ENCODE measurements at places on chromosomes 1 and 21. TPM values are rescaled to one million over a fixed set of nuclear protein-coding genes. Genes with fewer than 3 reads are reported as not detected.

Gene MYOG
- total RNA-seq = not detected

Gene RAP1GAP
- total RNA-seq = 0.50 TPM

Gene BATF3
- total RNA-seq = 147 TPM

Gene SEMA4A
- 23.0 TPM for total RNA-seq

Gene NHLH1
- 0.48 TPM for total RNA-seq

Gene ADAMTSL4
- 0.31 TPM for total RNA-seq

DNA sequence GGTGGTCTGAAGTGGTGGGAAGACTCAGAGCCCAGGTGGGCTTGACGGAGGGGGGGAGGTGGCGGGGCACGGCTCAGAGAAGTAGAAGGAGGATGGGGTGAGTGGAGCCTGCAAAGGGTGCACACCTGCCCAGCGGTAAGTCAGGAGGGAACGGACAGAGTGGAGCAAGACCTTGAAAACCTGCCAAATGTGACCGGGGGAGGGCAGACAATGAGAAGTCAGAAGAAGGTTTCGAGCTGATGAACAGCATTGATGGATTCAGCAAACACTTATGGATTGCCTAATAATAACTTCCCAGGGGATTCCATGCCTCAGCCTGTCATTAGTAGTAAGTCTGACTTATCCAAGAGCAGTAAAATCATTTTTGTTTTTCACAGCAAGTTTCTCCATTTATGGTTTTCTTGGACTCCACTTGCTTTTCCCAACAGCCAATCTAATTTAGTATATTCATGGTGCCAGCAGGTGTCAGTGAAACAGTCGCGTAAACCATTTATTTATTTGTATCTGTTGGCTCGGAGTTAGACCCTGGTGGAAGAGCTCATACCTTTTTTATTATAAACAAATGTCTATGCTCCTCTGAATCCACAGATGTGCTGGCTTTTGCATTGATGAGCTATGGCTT is 279.1 kb downstream of the PCP4 start:
- DNase-seq = no peak

DNA sequence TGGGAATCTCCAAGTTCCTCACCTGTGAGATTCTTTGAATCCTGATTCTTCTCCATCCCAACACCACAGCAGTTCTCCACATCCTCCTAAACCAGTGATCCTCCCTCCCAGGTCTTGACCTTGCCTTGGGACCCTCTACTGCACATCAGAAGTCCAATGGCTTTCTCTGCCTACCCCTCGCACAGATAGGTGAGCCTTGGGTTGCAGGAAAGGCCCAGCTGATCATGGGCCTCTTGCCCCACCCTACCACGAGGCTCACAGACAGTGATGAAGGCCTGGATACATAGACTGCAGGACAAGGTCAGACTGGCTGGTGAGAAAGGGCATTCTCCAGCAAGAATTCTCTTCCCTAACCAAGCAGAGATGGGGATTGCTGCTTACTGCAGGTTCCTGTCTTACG is 825 bp downstream of the FABP3 start:
- DNase-seq = no peak

DNA sequence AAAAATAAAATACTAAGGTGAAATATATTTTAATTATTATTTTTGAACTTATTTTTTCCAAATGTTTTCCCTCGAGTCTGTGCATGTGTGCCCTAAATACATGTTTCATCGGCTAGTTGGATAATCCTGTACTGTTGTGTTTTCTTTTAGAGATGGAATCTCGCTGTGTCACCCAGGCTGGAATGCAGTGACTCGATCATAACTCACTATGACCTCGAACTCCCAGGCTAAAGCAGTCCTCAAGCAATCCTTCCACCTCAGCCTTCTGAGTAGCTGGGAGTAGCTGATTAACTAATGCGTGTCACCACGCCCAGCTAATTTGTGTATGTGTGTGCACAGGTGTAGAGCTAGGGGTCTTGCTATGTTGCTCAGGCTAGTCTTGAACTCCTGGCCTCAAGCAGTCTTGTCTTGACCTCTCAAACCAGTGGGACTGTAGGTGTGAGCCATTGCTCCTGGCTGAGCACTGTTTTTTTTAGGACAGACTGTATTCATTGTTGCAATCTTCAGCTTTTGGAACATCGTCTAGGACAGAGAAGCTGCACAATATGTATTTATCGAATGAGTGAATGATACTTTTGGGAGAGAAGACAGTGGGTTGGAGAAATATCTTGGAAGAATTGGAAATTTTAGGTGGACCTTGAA is 4.8 kb upstream of the TMCO1 start:
- DNase-seq = no peak

GRCh38 chr1:112957133-112957812 is 1.3 kb upstream of the SLC16A1 start:
- DNase-seq = peak; percentile 6

- no peak for DNase-seq
These were observed 422.8 kb downstream of the CAMTA1 start for GRCh38 chr1:7207875-7208646.

- no peak for DNase-seq
These were observed 40.0 kb upstream of the CITED4 start for GRCh38 chr1:40901886-40902852.

- no peak for DNase-seq
These were observed at the start of gene SLC6A17 for GRCh38 chr1:110150330-110151174. Gene SLC6A17, plus strand, starts transcription at chr1:110150494. Its CDS starts 16,436 bp downstream, at chr1:110166930.

GRCh38 chr21:39527067-39527595 is 75.4 kb downstream of the SH3BGR start:
- DNase-seq = no peak

- DNase-seq = no peak
These were observed 37.4 kb downstream of the PTPRC start for GRCh38 chr1:198676253-198676652.

- DNase-seq = no peak
These were observed 115.7 kb upstream of the ATP1A1 start for GRCh38 chr1:116257341-116257767.

GRCh38 chr1:8134546-8135235 is 108.6 kb upstream of the ERRFI1 start:
- no peak for DNase-seq

DNA sequence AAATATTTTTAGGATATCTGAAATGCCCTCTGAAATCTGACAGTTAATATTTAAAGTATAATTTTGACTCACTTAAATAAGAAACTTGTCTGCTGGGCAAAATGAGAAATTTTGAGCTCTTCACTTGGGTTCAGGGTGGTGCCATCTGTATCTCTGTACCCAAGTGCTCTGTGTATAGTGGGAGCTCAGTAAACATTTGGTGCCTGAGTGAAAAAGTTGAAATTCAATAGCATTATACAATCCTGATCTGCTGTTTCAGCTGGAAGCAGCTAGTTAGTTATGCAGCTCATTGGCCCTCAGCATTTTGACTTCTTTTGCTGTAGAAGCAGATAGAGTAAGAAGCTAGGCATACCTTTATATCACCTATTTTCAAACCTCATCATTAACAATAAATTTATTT is 73.3 kb downstream of the RPE65 start:
- no peak for DNase-seq

- DNase-seq = no peak
These were observed 44.3 kb upstream of the IL10 start for GRCh38 chr1:206816390-206817287.

- no peak for DNase-seq
These were observed 2.3 kb downstream of the POFUT2 start for GRCh38 chr21:45285266-45285931.

DNA sequence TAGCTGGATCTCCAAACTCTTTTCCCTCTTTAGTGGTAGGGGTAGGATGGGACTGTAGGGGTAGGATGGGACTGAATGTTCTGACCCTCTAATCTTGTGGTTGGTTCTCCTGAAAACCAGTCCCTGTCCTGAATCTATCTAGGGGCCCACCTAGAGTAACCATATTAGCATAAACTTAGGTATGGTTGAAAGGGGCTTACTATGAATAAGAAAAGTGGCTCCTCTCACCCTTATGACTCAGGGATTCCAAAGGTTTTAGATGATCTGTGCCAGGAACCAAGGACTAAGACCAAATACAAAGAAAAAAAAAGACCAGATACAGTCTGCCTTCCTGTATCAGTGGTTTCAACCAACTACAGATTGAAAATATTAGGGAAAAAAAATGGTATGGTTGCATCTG is 28.9 kb downstream of the RNF2 start:
- no peak for DNase-seq

DNA sequence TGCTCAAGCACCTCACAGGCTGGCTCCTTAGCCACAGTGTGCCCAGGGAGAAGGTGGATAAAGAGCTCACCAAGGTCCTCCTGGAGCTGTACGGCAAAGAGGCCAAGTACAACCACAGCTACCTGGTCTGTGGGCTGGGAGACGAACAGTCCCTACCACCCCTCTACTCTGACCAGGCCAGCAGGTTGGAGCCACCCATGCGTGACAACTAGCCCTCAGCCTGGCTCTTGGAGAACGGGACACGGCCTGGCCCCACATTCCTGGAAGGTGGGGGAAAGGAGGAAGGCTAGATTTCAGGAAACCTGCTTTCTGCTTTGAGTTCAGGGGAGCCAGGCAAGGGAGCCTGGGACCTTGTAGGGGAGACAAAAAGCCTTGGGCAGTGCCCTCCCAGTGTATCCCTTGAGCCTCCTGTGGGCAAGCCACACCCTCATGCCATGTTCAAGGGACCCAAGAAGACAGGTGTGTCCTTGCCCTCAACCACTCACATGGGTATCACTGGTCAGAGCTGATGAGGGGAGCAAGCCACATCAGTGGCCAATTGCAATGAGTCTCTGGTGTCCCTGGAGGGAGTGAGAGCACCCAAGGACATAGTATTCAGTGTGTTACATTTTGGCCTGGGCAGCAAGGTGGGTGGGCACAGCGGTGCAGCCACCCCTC is 27.6 kb downstream of the LUZP1 start:
- DNase-seq = no peak

GRCh38 chr1:199308349-199308846 is 669.6 kb downstream of the PTPRC start:
- no peak for DNase-seq

DNA sequence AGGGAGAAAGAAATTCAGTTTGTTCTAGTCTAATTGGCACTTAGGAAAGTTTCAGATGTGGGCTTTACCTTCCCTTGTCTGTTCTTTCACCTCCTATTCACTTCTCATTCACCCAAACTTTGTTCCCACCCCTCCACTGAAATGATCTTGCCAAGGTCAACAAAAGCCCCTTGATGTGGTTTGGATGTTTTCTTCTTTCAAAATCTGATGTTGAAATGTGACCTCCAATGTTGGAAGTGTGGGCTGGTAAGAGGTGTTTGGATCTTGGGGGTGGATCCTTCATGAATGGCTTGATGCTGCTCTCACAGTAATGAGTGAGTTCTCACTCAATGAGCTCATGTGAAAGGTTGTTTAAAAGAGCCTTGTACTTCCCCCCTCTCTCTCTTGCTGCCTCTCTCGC is 379.3 kb downstream of the HHIPL2 start:
- no peak for DNase-seq
